ENCODE measurements at places on chromosomes 2 and 18.

DNA sequence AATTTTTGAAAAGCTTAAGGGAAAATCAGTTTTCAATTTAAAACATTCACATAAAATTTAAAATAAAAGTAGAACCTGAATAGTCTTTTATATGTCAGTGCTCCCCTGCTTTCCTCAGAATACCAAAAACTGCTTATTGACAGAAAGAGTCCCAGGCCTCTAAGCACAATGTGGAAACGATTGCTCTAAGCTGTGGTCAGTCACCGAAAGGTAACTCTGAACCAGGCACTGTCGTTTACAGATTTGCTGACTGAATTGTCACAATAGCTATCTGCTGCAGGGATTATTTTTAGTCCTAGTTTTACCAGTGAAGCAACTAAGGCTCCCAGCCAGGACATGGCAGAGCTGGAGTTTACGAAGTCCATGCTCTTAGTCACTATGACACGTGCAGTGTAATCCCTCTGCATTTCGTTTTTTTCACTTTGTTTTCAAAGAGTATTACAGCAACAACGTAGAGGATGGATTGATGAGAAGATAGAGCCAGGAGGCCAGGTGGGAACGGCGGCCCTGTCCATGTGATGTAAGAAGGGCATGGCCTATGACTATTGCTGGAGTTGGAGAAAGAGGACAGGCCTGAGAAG lies 28.1 kb upstream of the TMEM247 start:
- no peak for DNase-seq

DNA sequence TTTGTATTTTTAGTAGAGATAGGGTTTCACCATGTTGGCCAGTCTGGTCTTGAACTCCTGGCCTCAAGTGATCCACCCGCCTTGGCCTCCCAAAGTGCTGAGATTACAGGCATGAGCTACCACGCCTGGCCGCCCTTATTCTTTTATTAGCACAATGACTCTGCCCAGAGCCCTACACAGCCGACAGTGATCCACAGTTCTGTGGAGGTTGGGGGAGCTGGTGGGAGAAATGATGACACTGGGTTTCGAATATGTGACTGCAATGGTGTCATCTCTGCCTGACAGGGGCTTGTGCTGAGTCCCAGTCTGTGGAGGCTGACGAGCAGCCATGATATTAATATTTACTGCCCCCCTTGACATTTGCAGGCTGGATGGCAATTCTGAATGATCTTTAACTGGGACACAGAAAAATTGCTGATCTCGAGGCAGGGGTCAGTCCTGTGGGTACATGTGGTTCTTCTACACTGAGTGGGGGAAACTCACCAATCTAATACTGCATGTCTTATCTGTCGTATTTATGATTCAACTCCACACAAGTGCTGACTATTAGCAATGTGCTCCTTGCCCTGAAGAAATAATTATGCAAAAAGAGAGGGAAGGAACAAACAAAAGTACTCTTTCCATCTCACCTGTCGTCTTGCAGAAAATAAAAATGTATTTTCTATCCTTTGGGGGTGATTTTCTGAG lies 6.3 kb upstream of the CTAGE1 start:
- DNase-seq = no peak

DNA sequence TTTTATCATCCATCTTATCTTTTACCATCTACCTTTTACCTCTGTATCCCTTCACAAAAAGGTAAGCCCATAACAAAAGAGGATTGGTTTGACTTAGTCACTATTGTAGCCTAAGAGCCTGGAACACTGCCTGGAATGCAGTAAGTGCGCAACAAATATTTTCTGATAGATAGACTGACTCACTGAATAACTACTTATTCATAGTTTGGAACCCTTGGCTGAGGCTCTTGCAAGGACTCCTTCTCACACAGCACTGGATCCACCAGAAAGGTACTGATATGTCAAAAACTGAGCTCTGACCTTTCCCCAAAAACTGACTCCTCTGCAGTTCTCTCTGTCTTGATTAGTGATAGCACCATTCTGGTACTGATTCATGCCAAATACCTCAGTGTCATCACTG lies 426.7 kb downstream of the SETBP1 start:
- no peak for DNase-seq

DNA sequence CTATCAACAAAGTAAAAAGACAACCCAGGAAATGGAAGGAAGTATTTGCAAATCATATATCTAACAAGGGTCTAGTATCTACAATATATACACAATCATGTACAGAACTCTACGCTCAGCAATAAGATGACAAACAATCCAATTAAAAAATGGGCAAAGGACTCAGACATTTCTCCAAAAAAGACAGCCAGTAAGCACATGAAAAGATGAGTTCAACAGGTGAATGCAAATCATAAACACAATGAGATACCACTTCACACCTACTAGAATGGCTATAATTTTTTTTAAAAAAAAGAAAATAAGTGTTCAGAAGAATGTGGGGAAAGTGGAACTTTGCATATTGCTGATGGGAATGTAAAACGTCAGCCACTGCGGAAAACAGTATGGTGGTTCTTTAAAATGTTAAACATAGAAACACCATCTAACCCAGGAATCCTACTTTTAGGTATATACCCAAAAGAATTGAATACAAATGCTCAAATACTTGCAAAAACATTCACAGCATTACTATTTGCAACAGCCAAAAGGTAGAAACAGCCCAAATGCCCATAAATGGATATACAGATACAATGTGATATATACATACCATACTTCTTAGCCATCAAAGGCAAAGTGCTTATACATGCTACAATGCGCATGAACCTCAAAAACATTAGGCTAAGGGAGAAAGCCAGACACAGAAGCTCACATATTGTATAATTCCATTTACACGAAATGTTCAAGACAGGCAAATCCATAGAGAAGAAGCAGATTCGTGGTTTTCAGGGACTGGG lies 121.2 kb downstream of the CABYR start:
- no peak for DNase-seq

- no peak for DNase-seq
These were observed 35.4 kb downstream of the BABAM2 start for GRCh38 chr2:27925766-27926472.

DNA sequence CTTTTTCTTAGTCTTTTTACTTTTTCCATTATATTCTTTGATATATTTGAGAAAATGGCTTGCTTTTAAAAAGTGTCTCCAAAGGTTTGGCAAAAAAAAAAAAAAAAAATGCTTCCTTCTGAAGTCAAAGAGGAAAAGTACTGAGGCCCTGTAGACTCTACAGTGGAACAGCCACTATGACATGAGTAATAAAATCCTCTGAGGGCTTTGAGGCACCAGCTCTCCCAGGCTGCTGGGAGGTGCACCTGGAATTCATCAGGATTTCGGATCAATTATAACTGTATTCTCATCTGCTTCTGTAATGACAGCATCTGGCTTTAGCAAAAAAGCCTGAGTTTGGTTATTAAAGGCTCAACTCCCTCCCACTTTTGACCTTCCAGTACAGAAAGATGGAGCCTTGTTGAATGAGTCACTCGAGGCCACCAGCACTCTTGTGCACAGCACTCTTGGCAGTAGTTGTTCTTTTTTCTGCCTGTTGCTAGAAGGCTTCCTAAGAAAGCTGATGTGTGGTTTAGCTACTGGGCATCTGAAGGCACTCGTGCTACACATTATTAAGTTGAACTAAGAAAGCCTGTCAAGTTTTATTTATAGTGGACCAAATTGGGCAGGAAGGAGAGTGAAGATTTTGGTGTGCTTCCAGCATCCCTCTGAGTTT lies 131.3 kb downstream of the PRPF40A start:
- no peak for DNase-seq

- DNase-seq = no peak
These were observed 80.7 kb upstream of the MEX3C start for GRCh38 chr18:51278045-51278649.

All from left cardiac atrium (tissue), 4 donors.